NK-92 treated with Interleukin-12 subunit alpha and Interleukin-12 subunit beta, amount 100 ng/mL, for 24 hours (cell line): ENCODE measurements at places on chromosomes 5 and 9.

DNA sequence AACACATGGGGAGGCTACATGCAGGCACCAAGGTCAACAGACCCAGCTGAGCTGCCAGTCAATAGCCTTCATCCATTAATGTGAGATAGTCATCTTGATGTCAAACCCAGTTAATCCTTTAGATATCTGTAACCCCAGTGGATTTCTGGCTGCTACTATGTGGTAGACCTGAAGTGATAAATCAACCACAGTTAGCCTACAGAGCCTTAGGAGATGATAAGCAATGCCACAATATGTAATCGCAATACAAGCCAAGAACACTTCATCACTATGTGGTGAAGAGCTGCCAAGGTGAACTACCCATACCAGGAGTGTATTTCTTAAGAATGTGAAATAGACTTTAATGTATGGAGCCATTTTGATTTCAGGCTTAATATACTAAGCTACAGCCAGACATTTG is 1175.5 kb downstream of the DTWD2 start:
- no peak for DNase-seq

- DNase-seq = no peak
These were observed 32.4 kb upstream of the NFIB start for GRCh38 chr9:14346231-14346791.

GRCh38 chr9:110213413-110214044 is 5.6 kb upstream of the C9orf152 start:
- no peak for DNase-seq

DNA sequence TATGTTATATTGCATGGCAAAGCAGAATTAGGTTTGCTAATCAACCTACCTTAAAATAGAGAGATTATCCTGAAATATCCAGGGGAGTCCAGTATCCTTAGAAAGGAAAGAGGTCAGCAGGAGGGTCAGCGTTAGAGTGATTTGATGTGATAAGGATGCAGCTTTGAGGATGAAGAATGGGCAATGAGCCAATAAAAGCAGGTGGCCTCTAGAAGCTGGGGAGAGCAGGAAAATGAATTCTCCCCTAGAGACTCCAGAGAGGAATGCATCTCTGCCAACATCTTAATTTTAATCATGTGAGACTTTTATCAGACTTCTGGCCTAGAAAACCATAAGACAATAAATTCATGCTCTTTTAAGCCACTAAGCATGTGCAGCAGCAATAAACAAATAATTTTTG is 65.7 kb upstream of the SYK start:
- no peak for DNase-seq

DNA sequence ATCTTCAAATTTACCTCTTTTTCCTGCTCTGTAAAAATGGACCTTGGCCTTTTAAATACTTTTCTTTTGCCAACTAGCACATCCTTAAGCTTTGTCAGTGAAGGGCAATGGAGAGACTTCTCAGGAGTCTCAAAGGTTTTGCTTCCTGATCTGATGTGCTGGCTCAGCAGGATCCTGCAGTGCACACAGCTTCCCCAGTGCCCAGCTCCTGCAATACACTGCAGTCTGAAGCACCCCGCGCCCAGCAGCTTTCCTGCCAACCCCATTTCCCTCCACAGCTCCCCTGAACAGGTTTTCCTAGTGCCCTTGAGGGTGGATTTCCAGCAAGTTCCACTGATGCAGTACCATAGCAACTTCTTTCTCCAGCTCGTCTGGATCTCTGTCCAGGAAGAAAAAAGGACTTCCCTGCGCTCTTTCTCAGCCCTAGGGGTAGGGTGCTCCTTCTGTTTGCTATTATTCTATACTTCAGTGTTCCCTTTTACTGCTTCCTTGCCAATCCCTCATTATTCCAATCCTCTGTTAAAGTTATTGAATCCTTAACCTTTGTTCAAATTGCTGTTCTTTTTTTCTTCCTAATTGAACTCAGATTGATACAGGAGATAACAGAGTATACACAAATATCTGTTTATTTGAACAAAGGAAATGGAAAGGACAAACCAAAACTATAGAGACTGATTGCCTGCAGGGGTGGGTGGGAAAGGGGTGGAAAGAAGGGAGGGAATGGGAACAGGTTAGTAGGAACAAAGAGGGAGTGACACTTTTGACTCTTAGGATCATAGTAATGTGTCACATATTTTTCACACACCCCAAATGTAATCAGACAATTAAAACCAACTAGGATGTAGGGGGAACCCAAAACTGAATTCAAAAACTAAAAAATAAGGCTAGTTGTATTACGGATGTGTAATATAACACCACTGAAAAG is 8.5 kb downstream of the SNAPC3 start:
- no peak for DNase-seq

DNA sequence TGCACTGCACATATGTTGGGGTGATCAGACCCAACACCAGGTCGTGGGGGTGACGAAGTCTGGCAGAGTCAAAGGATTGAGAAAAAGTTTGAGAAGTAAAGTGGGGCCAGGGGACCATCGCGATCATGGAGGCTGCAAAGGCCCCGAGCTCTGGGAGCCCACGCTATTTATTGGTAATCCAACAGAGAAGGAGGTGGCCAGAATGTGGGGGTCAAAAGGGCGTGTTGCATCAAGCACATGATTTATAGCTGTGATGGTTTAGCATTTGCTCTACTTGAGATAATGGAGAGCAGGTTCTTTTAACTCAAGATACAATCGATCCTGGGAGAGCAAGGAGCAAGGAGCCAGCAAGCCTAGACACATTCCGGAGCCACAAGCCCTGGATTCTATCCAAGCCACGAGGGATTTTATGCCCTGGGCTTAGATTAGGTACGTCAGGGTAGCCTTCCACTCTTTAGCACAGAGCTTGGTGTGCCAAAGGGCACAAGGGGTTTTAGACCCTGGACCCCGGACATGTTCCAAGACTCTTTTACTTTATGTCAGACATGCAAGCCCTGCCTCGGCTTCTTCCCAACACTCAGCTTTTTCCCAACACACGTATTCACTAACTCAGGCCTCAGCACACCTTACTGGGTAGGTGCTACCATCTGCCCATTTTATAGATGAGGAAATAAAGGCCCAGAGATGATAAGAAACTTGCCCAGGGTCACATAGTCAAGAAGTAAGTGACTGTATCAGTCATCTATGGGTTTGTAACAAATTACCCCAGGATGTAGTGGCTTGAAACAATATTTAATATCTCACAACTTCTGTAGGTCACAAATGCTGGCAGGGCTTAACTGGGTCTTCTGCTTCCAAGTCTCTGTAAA is 39.5 kb downstream of the NSUN2 start:
- no peak for DNase-seq

GRCh38 chr9:20734275-20734674 is 50.2 kb downstream of the FOCAD start:
- no peak for DNase-seq

DNA sequence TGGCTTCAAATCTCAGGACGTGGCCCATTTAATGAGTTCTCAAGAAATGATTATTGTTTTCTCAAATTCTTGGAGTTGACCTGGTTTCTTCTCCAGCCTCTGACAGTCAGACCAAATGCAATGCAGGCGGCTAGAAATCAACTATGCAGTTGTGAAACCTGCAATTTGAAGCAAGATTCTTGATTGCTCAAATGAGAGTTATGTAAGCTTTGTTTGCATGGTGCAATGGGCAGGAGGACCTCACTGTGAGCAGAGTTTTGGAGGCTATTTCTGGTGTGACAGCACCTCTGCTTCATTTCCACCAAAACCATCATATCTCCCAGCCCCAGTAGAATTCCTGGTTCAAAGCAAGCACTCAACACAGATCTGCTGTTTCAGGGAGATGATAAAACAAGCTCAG is 500.0 kb upstream of the KLF4 start:
- no peak for DNase-seq

GRCh38 chr5:178551059-178551458 is 39.1 kb downstream of the COL23A1 start:
- DNase-seq = no peak

- no peak for DNase-seq
These were observed 182.0 kb downstream of the LURAP1L start for GRCh38 chr9:12956805-12957204.
